ENCODE measurements at places on chromosomes 2 and 18.

GRCh38 chr2:128172191-128172590 is 81.2 kb downstream of the UGGT1 start:
- DNase-seq = no peak

DNA sequence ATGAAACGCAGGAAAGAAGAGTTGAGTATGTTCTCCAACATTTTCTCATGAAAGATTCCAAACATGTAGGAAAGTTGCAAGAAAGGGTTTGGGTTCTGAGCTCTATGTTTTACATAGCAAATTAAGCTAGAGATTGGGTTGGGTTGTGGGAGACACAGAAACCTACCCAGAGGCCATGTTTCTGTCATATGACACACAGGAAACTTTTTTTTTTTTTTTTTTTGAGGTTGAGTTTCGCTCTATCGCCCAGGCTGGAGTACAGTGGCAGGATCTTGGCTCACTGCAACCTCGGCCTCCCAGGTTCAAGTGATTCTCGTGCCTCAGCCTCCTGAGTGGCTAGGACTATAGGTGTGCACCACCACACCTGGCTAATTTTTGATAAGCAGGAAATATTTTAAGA is 57.6 kb downstream of the DOCK10 start:
- no peak for DNase-seq

GRCh38 chr2:17059458-17059857 is 393.8 kb upstream of the CYRIA start:
- DNase-seq = no peak

DNA sequence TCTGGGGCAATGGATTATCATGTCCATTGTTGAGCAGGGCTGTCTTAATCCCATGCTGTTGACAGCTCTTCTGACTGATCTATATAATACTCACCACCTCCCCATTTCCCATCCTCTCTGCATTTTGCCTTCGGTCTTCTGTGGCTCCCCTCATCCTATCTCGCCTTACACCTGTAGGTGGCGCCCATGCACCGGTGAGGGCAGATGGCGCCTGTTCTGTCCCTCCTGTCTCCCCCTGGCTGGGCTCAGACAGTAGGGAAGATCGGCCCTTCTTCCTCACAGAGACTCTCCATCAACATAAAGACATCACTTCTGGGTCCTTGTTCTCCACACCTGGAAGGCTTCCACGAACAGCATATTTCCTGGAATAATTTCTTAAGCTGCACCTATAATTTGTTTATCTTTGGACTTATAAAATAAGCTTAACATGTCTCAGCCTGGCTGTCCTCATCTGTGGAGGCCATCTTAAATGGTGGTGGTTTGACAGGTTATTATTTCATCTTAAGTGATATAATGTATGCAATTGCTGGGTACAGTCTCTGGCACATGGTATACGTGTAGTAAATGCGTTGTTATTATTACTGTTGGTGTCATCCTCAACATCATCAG is 10.9 kb upstream of the CDH20 start:
- DNase-seq = no peak

GRCh38 chr2:216015722-216016464 is 2.5 kb upstream of the MREG start:
- DNase-seq = no peak

GRCh38 chr2:218023636-218024035 is 20.8 kb upstream of the TNS1 start:
- no peak for DNase-seq
